ENCODE measurements at places on chromosomes 3 and 15. TPM values are rescaled to one million over a fixed set of nuclear protein-coding genes. Genes with fewer than 3 reads are reported as not detected.

GRCh38 chr3:52095990-52096775, 39.8 kb upstream of the DUSP7 start:
- H3K36me3 ChIP-seq, result no peaks in the 10 kb centered on the region
- peaks cover 21% of the 10 kb centered on the region for H3K4me1 ChIP-seq
- H3K27ac ChIP-seq, result no peak overlapping the region
- H3K27me3 ChIP-seq, result no peaks in the 10 kb centered on the region
- no peak overlapping the region for H3K4me3 ChIP-seq

GRCh38 chr3:129812589-129812988, 80.9 kb downstream of the TMCC1 start:
- no peaks in the 10 kb centered on the region for H3K27me3 ChIP-seq
- no peaks in the 10 kb centered on the region for H3K36me3 ChIP-seq
- no peaks in the 10 kb centered on the region for H3K4me1 ChIP-seq
- H3K27ac ChIP-seq, result no peak overlapping the region

GRCh38 chr3:163513149-163513657, 1565.1 kb downstream of the SI start:
- DNase-seq, result no peak
- no peaks in the 10 kb centered on the region for H3K4me1 ChIP-seq
- no peak overlapping the region for H3K27ac ChIP-seq
- no peaks in the 10 kb centered on the region for H3K36me3 ChIP-seq
- H3K27me3 ChIP-seq, result no peaks in the 10 kb centered on the region

Gene ACVR2B
- 0.16 TPM for polyA plus RNA-seq

GRCh38 chr3:108472001-108472591, 38.3 kb downstream of the MYH15 start:
- peaks cover 19% of the 10 kb centered on the region for H3K4me1 ChIP-seq
- H3K4me3 ChIP-seq, result peak overlapping the region; percentile 31
- H3K27ac ChIP-seq, result peak overlapping the region; percentile 71
- no peaks in the 10 kb centered on the region for H3K27me3 ChIP-seq

GRCh38 chr15:57422113-57422754, 45.9 kb downstream of the CGNL1 start:
- H3K27me3 ChIP-seq, result no peaks in the 10 kb centered on the region
- DNase-seq, result peak; percentile 61
- H3K4me3 ChIP-seq, result no peak overlapping the region
- 0 out of 2 replicates have a peak, but pooled peaks cover 7% of the 10 kb centered on the region for H3K4me1 ChIP-seq
- no peak overlapping the region for H3K27ac ChIP-seq

Gene PRSS50
- polyA plus RNA-seq, result not detected

Gene NRROS
- not detected for polyA plus RNA-seq

GRCh38 chr3:187188931-187189330, 8.4 kb upstream of the RTP1 start:
- no peaks in the 10 kb centered on the region for H3K36me3 ChIP-seq
- no peaks in the 10 kb centered on the region for H3K27me3 ChIP-seq
- H3K27ac ChIP-seq, result no peak overlapping the region
- H3K4me1 ChIP-seq, result peaks cover 42% of the 10 kb centered on the region

Gene TMEM207
- not detected for polyA plus RNA-seq

DNA sequence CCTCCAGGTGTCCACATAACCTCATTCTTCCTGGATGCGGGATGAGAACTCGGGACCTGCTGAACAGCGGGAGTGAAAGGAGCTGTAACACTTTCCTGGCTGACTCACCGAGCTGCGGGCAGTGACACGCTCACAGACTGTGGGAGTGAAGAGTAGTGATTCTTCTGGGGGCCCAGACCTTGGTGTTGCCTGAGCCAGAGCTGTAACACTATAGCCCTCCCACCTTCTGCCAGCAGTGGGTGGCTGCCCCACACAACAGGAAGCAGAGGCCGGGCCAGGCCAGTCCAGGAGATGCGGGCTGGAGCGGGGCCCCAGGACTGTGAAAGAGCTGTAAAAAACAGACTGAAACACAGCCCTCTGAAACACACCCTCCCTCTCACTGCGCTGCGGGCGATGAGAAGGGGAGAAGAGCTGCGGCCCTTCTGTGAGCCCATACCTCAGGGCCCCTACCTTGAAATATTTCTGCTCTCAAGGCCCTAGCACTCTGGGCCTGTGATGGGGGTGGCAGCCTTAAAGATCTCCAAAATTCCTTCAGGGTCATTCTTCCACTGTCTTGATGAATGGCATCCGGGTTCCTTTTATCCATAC, 464.0 kb upstream of the CCDC54 start:
- no peak for DNase-seq
- no peaks in the 10 kb centered on the region for H3K4me1 ChIP-seq
- H3K36me3 ChIP-seq, result no peaks in the 10 kb centered on the region
- H3K27me3 ChIP-seq, result no peaks in the 10 kb centered on the region

GRCh38 chr3:116118475-116119169, 326.7 kb downstream of the LSAMP start:
- no peaks in the 10 kb centered on the region for H3K4me1 ChIP-seq
- no peaks in the 10 kb centered on the region for H3K27me3 ChIP-seq
- H3K36me3 ChIP-seq, result no peaks in the 10 kb centered on the region
- H3K4me3 ChIP-seq, result no peak overlapping the region
- no peak for DNase-seq

DNA sequence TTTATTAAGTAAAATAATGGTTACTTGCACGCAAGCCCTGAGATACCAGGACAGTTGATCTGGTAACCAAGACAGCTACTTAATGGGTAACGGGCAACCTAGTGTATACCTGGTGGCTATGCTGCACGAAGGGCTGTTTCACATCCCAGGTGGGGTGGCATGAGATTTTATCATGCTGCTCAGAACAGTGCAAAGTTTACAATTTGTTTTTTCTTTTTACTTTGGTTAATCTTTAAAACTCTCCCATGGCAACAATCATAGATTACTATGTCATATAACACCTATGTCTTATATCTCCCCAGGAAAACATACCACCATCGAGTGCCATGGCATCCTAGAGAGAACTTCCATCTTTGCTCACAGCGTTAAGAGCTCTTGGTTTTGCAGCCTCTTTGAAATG, 32.2 kb upstream of the SLC28A1 start:
- no peaks in the 10 kb centered on the region for H3K36me3 ChIP-seq
- H3K4me3 ChIP-seq, result no peak overlapping the region
- no peak overlapping the region for H3K27ac ChIP-seq

- peaks cover 14% of the 10 kb centered on the region for H3K36me3 ChIP-seq
- no peaks in the 10 kb centered on the region for H3K27me3 ChIP-seq
Measured at GRCh38 chr3:52052831-52053306, 3.5 kb downstream of the DUSP7 start.

Measured in GM23248 (cell line).